ENCODE measurements at places on chromosomes 4 and X.

DNA sequence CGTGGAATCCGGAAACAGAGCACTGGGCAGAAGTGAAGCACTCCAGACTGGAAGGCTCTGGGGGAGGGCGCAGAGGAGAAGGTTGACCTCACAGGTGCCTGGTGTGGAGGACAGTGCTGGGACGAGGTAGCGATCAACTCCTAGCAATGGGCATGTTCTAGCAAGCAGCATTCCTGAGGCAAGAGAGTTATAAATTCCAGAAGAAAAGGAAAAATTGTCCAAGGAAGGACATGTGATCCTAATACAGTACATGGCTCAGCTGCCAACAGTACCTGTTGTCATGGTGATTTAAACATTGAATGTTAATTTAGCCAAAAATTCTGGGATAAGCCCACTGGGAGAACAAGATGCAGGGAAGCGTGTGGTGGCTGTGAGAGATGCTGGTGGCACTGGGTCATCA is 8.2 kb downstream of the ARHGAP4 start:
- DNase-seq, result no peak

DNA sequence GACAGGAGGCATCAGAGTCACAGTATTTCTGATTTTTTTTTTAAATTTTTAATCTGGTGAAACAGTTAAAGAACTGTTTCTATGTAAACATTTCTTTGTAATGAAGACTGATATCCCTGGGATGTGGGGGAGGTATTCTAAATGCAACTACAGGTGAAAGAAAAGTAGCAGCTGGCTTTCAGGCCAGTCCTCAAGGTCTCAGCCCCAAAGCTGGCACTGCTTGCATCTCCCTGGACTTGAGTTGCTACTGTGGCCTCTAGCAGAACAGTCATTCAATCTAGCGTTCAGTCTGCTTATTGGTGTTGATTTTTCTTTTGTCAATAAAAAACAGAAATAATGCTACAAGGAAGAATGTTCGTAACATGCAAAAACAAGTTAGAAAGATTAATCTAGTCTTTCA is 4.9 kb downstream of the MBNL3 start:
- no peak for DNase-seq

GRCh38 chrX:103678199-103678993 is 8.1 kb downstream of the MORF4L2 start:
- no peak for DNase-seq

DNA sequence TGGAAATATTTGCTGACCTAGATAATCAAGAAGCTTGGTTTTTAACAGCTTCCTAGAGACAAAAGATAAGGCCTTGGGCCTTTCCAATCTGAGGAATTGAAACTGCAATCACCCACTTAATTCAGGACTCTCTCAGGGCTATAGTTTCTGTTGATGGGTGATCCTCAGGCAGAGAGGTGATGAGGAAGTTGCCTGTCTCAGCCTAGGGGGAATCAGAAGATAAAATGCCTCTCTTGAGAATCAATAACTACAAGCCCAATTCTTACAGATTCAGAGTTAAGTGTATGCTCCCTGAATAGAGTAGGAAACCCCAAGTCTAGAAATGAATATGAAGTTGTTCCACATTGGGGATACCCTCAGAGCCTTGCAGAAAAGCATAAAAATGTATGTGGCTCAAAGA is 45.5 kb downstream of the NFKB1 start:
- no peak for DNase-seq

GRCh38 chr4:1463088-1463926 is 57.1 kb upstream of the NKX1-1 start:
- DNase-seq, result no peak

DNA sequence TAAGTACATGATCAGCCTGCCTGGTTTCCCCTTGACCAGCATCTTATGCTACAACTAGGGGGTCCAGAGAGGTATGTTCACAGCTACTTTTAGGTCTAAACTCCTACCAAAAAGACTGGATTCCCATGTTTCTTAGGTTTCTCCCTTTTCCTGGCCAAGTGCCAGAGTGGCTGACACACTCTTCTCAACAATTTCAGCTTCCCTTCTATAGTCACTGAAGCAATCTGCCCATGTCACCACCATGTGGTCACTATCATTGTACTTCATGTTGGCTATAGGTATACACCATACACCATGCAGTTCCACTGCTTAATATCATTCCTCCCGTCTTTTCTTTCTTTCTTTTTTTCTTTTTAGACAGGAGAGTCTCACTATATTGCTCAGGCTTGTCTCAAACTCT is 66.9 kb downstream of the KLHL13 start:
- DNase-seq, result no peak

DNA sequence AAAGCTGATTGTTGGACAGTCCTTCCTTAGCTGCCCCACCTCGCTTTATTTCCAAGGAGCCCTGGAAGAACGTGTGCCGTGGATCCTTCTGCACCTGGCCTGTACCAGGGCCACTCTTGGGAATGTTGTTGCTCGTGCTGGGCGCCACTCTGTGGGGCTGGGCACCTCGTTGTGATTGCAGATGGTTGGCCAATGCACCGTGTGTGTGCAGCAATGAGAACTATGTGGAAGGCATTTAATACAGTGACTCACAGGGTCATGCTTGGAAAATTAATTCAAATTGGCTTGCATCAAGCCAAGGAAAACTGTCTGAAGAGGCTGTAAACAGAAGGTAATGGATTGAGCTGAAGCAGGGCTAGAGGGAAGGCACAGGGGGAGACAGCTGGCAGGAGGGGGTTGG is 37.0 kb upstream of the CD99L2 start:
- DNase-seq, result peak; percentile 62

- peak; percentile 55 for DNase-seq
Measured at GRCh38 chr4:157607996-157608395, 387.5 kb downstream of the GRIA2 start.

- no peak for DNase-seq
Measured at GRCh38 chrX:118965395-118965794, 9.0 kb upstream of the LONRF3 start.

GRCh38 chrX:66255359-66255967 is 91.4 kb downstream of the HEPH start:
- DNase-seq, result no peak

- DNase-seq, result no peak
Measured at GRCh38 chr4:30586850-30587249, 133.3 kb upstream of the PCDH7 start.

DNA sequence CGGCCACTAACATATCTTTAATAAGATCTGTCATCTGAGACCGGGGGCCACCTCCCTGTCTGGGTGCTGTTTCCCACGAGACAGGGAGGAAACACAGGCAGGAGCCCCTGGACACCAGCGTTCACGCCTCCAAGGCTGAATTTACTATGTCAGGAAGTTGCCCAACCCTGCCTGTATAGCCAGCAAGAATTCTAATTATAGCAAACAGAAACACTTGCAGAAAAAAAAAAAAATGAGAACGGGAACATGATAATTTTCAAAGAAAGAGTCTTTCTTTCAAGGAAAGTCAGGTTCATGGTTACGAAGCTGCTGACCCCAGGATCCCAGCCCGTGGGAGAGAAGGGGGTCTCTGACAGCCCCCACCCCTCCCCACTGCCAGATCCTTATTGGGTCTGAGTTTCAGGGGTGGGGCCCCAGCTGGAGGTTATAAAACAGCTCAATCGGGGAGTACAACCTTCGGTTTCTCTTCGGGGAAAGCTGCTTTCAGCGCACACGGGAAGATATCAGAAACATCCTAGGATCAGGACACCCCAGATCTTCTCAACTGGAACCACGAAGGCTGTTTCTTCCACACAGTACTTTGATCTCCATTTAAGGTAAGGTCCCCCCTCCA is at the start of gene IL3RA:
Gene IL3RA, plus strand, starts transcription at position 455 of the 613 bp plus-strand sequence. CDS start 4,981 bp downstream, outside the sequence.
- DNase-seq, result no peak

- no peak for DNase-seq
Measured at GRCh38 chrX:115939070-115939469, 231.5 kb upstream of the AGTR2 start.

GRCh38 chr4:17397611-17398010 is 114.3 kb downstream of the QDPR start:
- no peak for DNase-seq

GRCh38 chr4:85142451-85142850 is 176.0 kb upstream of the WDFY3 start:
- no peak for DNase-seq

GRCh38 chr4:68076194-68076593 is 53.5 kb downstream of the TMPRSS11F start:
- DNase-seq, result no peak

DNA sequence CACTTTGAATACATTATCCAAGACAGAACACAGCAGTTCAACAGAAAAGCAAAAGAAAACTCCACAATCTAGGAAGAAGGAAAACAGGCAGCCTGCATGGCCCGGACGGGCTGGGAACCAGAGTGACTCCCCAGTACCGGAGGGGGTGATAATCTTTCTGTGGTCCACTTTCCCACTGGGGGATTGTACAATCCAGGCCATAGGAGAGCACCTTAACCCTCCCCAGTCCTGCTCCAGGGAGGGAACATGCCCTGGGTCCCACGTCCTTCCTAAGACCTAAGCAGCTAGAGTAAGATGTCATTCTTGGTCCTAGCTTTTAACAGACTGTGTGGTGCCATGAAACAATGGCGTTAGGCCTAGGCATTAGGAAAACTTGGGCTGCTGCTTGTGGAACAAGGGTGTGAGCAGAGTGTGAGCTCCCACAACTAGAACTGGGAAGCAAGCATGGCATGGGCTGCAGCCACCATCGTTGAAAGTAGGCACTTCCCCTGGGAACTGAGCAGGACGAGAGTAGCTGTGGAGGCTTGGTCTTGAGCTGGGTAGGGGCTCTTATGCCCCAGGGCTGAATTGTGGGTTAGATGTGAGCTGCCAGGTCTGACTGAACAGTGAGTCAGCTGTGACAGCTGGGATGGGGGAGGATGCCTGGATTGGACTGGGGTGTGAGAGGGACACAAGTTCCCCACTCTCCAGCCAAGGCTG is 42.4 kb downstream of the NAT8L start:
- DNase-seq, result no peak

GRCh38 chrX:63959975-63960374 is 175.0 kb upstream of the ARHGEF9 start:
- DNase-seq, result no peak

DNA sequence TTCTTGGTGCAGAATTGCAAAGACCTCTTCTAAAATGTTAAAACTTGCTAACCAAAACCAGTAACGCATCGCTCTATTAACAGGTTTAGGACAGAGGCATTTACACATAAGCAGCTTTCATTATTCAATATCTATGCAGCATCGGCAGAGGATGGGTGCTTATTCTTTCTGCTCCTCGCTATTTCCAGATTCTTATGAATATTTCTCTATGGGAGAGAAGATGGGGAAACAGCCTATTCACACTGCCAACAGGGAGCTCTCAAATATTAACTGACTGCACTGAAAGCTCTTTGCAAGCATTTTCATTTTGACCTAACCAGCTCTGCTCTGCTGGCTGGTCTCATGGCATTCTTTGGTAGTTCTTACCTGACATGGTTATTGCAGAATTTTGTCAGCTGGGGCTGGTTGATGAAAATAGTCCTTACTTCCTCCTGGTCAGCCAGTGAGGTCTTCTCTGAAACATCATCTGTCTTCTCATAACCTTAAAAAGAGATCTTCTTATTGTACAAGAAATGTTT is 30.2 kb downstream of the ATP8A1 start:
- DNase-seq, result no peak

DNA sequence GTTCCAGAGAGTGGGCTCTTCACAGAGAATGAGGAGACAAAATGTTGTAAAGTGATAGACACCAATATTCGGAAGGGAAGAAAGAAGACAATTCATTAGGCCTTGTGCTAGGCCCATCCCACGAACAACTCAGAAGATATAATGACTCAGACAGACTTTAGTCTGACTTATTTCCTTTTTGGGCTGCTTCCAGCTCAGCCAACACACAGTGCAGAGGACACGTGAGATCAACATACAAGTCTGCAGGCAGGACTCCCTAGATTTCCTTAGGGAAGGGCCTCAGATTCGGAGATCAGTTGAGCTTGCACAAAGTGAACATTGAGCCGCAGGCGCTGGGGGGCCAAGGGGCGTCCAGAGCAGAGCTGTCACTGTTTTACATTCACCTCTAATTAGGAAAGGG is 290.7 kb upstream of the TENM3 start:
- DNase-seq, result no peak

DNA sequence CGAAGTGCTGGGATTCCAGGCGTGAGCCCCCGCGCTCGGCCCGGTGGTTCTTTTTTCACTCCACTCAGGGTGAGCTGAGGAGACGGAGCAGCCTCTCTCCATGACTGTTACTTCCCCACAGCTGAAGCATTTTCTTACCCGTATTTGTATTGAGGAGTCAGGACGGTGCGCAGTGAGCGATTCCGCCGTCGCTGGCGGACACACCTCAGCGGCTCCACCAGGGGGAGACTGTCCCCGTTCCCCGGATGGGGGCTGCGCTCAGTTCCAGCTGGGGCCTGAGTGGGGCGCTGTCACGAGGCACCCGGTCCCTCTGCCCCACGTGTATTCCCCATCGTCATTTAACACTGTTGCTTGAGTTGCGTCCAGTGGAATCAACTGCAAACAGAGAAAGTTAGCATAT is 844.0 kb upstream of the FRG1 start:
- DNase-seq, result no peak

GRCh38 chr4:153019906-153020305 is 83.8 kb downstream of the FHDC1 start:
- DNase-seq, result no peak

- no peak for DNase-seq
Measured at GRCh38 chr4:177879851-177880250, 437.6 kb upstream of the AGA start.

- DNase-seq, result peak; percentile 14
Measured at GRCh38 chr4:165872461-165873297, at the start of gene TLL1. TLL1 (plus strand) TSS chr4:165873237; CDS start chr4:165873905, 668 bp downstream.

- DNase-seq, result no peak
Measured at GRCh38 chr4:145825255-145825654, 113.4 kb downstream of the ZNF827 start.

DNA sequence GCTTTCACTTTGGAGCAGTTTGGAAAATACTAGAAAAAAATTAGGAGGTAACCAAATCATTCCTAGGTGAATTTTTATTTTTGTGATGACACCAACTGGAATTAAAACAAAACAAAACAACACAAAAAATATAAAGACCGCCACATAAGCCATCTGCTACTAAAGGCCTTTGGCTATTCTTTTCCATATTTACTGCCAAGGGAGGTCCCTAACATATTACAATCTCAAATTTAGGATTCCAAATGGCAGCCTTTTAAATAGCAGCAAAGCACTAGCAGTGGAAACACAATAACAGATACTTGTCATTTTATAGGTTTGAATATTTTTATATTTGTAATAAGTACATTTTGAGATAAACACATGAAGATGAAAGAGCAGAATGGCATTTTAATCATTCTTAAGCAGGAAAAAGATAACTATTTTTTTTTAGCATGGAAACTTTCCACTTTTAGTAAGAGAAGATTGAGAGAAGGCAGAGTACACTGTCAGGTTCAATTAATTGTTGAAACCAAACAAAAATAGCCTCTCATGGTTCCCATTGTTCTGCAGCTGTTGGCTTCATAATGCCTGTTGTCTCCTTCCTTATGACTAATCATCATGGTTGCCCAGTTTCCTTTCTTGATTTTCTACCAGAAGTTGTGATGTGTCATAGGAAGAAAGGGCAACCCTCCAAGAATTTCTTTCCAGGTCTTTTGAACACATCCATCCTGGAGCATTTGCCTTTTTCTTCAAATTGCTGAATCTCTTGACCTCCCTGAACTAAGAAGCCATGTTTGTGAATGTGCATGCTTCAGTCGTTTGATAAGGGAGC is 219.0 kb upstream of the EMCN start:
- no peak for DNase-seq

- no peak for DNase-seq
Measured at GRCh38 chr4:141463678-141464077, 172.7 kb upstream of the IL15 start.

GRCh38 chrX:10158279-10159144 is 1.7 kb downstream of the CLCN4 start:
- DNase-seq, result peak; percentile 76

- no peak for DNase-seq
Measured at GRCh38 chr4:110900213-110900769, 277.4 kb upstream of the PITX2 start.

All from NCI-H524 (cell line).